WERI-Rb-1 (cell line): ENCODE measurements at places on chromosomes 3 and 15.

GRCh38 chr3:54062546-54062945 is 59.8 kb upstream of the CACNA2D3 start:
- no peak for DNase-seq

GRCh38 chr15:77633134-77633912 is 611 bp upstream of the LINGO1 start:
- DNase-seq = peak; percentile 87

DNA sequence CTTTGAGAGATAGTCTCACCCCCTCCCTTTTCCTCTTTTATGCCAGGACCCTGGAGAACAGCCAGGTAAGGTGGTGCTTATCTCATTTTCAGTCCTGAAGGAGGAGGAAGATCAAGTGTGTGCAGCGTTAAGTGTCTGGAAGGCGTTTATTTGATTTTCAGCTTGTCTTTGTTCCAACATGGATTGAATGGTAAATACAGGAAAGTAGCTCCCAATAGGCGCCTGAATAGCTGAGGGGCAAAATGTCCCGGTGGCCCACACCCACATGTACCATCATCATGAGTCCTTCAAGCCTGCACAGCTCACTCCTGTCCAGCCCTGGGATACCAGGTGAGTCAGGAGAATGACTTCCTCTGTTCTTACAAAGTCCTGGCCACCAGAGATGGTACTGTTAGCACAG is 73.5 kb downstream of the CEMIP start:
- no peak for DNase-seq

DNA sequence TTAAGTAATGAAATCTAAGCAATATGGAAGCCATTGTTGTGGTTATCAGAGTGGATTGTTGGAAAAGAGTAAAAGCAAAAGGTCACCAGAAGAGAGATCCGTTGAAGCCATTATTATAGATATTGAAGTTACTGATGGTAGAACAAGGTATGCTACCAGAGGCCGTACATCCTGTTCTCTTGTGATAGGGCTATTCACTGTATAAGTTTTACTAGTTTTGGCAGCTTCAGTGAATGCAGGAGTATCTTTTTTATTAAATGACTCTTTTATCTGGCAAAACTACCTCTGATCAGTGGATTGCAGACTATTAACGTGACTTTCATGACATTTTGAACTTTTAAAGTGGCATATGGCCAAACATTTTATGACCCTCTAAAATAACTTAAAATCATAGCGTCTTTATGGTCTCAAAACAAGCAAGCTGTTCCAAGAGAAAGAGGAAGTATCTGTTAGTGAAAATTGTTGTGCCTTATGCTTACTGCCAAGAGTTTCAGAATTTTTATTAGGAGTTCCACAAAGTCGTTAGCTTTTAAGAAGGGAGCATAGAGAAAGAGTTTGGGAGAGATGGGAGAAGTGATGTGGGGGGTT is 102.9 kb downstream of the LRRC49 start:
- no peak for DNase-seq
